Fibroblast of the conjunctiva (primary cell): ENCODE measurements at places on chromosomes 11 and 22.

DNA sequence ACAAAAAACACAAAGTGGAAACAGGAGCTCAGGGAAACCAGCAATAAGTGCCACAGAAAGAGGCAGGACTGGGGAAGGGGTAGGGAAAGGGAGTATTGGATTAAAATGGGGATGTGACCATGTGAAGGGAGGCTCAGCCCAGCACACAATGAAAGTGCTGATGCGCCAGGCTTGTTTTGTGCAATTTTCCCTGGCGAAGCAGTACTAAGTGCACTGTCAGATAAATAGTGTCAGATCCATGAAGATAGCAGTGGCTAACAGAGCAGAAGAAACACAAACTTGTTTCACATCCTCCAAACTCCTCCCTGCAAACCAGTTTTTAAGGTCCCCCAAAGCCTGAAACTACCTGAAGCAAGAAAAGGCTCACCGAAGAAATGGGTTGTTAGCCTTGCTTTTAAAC, 50.7 kb upstream of the RAPSN start:
- no peak for DNase-seq

GRCh38 chr11:47087801-47088200, 88.9 kb downstream of the ARFGAP2 start:
- no peak for DNase-seq

GRCh38 chr11:21190181-21190580, 520.8 kb downstream of the NELL1 start:
- DNase-seq = no peak

- no peak for DNase-seq
These were observed 19.5 kb upstream of the WNT7B start for GRCh38 chr22:45996241-45997076.

DNA sequence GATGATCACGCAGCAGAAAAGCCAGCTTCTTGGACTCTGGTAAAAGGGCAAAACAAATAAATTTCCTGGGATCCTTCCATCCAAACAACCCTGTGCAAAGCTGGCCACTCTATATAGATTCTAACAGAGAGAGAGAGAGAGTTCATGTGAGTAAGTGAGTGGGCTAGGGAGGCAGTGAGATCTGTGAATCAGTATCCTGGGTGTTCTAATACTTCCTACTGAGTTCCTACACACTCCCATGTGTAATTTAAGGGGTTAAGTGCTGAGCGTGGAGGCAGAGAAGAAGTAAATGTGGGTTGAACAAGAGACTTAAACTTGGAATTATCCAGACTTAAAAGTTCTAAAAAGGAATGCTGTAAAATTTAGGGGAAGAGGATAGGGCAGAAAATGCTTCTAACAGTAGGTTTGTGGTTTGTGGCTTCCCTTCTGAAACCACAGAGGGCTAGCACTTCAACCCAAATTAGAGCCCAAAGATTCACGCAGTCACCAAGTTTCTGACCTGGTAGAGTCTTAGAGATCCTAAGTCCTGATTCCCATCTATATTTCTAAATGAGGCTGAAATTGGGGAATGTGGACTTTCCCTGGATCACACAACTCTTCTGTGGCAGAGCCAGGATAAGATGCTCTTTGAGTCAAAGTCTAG, 413.9 kb downstream of the TENM4 start:
- no peak for DNase-seq

DNA sequence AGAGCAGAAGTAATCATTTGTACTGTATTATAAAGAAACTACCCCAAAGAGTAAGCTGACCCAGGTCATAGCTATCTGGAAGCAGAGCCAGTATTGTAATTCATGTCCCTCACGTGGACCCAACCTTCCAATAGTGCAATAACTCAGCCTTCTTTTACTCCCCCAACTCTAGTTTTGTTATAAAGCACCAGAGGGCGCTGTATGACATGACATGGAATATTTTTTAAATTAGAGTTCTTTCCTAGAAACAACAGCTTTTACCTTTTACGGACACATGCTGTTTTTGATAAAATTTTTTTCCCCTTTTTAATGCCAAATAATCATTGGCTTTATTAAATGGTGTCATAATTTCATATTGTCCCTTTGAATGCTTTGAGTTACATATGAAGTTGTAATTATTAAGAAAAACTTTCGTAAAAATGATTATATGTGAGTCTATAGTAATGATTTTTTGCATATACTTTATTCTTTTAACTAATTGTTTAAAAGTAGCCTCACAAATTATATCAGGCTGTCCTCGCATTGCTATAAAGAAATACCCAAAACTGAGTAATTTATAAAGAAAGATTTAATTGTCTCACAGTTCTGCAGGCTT, 76.9 kb downstream of the DKK3 start:
- peak; percentile 53 for DNase-seq

- DNase-seq = no peak
These were observed 72.3 kb downstream of the TRIM44 start for GRCh38 chr11:35734669-35735410.

DNA sequence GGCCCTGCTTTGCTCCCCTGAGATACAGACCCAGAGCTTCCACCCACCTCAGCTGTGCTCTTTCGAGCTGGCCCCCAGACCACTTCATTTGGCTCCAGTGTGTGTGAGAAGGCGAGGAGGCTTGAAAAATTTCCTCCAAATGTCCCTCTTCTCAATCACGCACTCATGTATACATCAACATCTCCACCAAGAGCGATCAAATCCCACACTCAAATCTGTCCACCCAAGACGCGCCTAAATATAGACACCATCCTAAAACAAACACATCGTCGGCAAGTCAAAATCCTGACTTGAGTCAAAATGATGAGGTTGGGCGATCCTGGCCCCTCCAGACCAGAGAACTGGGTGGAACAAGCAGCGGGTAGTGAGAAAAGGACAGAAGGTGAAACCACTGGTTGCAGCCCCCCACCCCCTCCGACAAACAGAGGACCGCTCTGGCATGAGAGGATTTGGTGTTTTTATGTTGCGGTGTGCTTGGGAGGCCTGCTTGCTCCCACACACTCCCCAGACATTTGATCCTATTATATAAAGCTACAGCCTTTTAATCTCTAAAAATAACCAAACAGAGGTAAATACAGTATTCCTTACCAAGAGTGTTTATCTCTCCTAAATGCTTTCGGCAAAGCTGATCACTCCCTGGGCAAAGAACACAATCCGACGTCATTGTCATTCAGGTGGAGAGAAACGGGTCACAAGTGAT, 10.2 kb downstream of the MN1 start:
- DNase-seq = no peak

- no peak for DNase-seq
These were observed 251.9 kb upstream of the FAT3 start for GRCh38 chr11:91972665-91973266.

- DNase-seq = no peak
These were observed 21.4 kb upstream of the CDON start for GRCh38 chr11:126083829-126084607.

DNA sequence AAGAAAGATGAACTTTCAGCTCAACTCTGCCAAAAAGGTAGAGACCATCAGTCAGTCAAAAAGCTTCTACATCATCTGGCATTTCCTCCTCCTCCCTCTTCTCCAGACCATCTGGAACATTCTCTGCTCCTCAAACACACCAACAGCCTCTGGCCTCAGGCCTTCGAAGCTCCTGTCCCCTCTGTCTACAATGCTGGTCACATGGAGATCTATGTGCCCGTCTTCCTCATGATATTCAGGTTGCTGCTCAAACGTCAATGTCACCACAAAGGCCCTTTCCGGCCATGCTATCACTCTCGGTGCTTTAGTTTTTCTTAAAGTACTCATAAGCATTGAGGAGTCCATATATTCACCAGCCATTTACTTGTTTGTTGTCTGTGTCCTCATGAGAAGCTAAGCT, 146.2 kb downstream of the SPATA19 start:
- no peak for DNase-seq

GRCh38 chr11:61971248-61972111, 4.0 kb upstream of the FTH1 start:
- DNase-seq = peak; percentile 99

DNA sequence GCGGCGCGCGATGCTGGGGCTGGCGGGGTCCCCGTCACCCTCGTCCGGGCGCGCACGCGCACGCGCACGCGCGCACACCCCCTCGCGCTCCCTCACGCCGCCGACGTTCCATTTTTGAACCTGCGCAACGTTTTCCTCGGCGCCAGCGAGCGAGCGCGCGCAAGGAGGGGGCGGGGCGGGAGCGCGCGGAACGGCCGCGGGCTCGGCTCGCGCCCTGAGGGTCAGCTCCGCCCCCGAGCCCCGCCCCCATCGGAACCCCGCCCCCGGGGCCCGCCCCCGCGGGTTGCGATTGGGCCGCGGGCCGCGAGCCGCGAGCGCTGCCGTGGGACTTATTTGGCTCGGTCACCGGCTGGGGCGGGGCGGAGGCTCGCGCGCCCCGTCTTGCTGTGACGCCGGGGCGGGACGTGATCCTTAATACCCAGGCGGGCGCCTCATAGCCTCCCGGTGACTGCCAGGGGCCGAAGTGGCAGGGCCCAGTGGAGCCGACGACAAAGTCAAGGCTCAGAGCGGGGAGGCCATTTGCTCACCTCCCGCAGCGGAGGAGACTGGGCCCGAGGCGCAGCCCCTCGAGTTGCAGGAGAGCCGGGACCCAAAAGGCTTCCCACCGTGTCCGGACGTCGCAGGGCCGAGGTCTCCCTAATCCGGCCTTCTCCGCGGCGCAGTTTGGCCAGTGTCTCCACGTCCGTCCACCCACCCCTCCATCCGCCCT, at the start of gene CBX7:
Gene CBX7, minus strand, starts transcription at position 170 of the 709 bp plus-strand sequence. CDS start 236 bp downstream, outside the sequence.
- peak; percentile 48 for DNase-seq

DNA sequence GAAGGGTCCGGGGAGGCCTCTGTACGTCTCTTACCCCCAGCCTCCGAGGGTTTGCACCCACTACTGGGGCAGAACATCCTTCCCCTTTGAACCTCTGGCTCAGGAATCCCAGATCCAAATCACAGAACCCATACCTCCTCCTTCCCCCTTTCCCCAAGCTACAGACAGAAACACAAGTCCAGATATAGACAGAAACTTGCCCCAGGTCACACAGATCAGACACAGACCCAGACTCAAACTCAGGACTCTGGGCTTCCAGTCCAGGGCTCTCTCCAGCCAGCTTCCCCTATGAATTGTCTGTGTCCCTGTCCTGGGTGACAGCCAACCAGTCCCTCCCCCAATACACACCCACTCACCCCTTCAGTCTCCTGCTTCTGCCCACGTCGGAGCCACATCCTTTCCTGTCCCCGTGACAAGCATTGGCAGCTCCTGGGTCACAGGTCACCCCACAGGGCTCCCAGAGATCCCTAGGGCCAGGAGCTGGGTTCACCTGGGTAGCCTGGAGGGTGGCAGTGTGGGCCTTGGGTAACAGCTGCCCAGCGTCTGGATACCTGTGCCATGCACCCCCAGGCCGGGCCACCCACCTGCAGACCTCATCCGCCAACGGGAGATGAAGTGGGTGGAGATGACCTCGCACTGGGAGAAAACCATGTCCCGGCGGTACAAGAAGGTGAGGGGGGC, 772 bp downstream of the TBC1D10C start:
- no peak for DNase-seq

DNA sequence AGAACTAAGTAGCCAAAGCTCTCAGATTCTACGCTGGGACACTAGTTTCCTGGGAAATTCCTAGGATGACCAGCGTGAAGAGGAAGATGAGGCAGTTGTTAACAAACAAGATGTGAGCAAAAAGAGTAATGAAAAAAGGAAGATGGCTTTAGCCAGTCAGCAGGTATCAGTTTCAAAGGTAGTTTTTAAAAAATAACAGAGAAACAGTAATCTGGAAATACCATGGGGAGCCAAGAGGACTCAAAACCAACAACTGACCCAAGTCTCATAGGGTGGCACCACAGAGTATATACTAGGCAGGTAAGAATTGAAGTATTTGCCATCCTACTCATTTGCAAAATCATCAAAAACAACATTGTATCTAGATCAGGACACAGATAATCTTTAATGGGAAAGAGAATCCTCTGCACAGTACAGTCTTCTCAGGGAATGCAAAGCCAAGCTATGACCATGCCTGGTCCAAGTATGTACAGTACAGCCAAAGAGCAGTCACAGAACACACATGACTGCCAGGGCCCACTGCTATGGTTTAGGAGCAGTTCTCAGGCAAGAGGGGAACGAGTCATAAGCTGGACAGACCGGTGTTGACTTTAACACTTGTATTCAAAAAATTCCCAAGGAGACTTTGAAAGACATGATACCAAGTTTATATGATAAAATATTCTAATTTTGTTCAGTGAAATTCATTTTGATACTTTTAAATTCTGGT, 20.6 kb downstream of the MSANTD4 start:
- no peak for DNase-seq

DNA sequence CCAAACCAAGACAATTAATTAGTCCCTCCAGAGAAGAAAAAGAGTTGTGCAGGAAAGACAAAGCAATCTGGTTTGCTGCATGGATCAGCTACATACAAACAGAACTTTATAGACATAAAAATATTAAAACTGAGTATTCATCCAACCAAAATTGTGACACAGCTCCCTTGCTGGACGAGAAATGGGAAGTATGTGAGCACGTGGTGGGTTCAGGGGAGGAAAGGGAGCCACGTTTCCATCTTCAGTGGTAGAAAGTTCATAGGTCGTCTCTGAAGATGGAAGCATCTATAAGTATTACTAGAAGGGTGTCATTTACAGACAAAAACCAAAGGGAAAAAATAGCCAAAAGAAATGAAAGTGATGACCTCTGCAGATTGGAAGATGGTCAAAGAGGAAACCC, 7.1 kb upstream of the KCNJ5 start:
- no peak for DNase-seq

DNA sequence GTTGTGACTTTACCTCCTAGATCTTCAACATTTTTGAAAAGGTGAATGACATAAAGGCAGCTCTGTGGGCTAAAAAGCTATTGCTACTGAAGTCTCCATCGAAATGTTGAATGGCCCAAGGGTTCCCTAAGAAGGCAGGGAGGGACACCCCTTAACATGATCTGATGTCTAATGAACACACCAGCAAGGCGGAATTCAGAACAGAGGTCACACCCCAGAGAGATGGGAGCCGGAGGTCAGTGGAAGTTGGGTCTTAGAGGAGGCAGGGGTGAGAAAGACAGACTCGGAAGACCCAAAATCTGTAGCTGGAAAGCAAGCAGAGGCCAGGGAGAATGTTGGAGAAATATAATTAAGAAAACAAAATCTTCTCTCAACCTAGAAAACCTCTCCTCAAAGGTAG, 79.0 kb downstream of the TRIM29 start:
- DNase-seq = no peak

GRCh38 chr11:120520091-120520822, 8.7 kb downstream of the GRIK4 start:
- no peak for DNase-seq

- DNase-seq = no peak
These were observed 1.4 kb upstream of the AMOTL1 start for GRCh38 chr11:94766713-94767206.

GRCh38 chr22:39318507-39319283, 728 bp downstream of the RPL3 start:
- no peak for DNase-seq

- DNase-seq = no peak
These were observed 140.3 kb downstream of the CADM1 start for GRCh38 chr11:115363921-115364320.
